ENCODE measurements at places on chromosomes 1 and 21.
A peak's percentile ranks its signal among the peaks of the same experiment; 100 is the strongest.

DNA sequence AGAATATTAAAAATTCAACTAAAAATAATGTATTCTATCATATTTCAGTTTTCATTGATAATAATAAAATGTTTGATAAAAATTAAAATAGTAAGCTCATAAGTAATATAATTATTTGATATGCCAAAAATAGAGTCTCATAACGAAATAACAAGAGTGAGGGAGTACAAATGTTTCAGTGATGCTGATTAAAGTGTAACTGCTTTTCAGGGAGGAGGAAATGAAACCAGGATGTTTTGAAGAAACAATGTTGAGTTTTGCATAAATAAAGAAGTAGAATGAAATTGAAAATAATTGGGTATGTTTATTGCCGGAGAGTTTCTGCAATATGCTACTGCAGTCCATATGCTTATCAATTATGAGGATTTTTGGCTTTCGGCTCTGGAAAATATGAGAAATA lies 1159.8 kb upstream of the ADGRL2 start:
- DNase-seq: no peak

GRCh38 chr21:29649406-29649814 lies 290.4 kb downstream of the GRIK1 start:
- DNase-seq: no peak

DNA sequence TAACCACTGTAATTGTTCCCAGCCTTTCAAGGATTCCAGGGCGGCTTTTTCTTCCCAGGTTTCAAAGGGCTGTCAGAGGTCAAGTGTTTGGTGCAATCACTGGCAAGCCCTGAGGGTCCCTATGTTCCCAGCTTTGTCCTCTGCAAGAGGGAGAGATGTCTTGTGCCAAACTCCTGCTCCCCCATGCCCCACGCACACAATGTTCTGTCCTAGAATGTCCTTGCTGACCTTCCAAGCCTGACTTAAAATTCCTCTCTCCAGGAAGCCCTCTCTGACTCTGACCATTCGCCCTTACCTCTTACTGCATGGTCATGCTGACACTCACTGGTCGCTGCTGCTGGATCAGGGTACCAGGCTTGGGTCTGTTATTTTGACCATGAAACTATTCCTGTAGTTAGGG lies 152.5 kb upstream of the KCND3 start:
- DNase-seq: no peak

GRCh38 chr1:46370214-46370633 lies 23.9 kb upstream of the FAAH start:
- DNase-seq: no peak

- DNase-seq: no peak
Observed at GRCh38 chr1:98398649-98399048, 262.9 kb upstream of the SNX7 start.

DNA sequence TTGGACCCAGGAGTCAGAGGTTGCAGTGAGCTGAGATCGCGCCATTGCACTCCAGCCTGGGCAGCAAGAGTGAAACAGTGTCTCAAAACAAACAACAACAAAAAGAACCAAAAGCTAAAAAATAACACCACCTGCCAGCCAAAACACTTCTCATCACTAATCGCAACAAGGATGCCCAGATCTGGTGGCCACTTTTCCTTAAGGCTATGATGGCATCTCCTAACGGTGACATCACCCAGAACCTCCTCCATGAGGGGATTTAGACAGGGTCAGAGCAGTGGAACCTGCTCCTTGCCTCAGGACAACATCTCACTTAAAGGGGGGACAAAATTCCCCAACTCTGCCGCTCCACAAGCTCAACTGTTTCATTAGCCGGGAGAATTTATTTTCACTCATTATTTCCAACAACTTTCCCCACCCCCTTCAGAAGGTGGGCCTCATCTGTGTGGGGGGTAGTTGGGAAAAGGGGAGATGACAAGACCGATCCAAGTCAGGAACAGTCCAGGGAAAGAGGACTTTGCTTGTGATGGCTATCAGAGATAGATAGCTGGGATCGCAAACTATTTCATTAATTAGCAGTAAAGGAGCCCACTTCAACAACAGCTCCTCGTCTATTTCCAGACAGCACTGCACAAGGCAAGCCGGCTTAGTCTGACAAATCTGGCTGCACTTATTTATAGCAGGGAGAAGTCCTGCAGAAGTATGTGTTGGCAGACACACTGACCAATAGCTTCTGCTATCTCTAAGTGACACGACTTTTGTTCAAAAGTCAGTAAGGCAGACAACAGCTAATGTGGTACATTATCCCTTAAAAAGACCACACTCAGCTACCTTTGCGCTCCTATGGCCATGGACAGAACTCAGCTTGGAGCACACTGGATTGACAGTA lies 2.6 kb downstream of the PABPC4 start:
- DNase-seq: no peak

DNA sequence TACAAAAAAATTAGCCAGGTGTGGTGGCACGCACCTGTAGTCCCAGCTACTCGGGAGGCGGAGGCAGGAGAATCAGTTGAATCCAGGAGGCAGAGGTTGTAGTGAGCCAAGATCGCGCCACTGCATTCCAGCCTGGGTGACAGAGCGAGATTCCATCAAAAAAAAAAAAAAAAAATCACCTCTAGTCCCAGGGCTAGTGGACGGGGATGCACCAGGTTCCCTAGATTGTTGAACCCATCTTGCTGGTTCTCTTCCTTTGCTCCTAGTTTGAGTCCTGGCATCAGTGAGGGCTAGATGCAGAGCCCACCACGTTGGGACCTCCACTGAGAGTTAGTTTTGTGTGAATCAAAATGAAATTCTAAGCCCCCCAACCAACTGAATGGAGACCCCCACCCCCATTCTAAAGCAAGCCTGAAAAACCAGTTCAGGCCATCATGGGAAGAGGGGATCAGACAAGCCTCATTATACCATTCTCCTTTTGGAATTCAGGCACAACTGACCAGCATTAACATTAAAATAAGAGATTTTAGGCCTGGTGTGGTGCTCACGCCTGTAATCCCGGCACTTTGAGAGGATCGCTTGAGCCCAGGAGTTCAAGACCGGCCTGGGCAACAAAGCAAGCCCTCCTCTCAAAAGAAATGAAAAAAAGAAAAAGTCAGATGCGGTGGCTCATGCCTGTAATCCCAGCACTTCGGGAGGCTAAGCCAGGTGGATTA lies 17.9 kb upstream of the L1TD1 start:
- DNase-seq: no peak

GRCh38 chr1:169576241-169576934 lies 9.9 kb downstream of the F5 start:
- DNase-seq: no peak

- DNase-seq: no peak
Observed at GRCh38 chr1:163836481-163836880, 514.7 kb downstream of the NUF2 start.

DNA sequence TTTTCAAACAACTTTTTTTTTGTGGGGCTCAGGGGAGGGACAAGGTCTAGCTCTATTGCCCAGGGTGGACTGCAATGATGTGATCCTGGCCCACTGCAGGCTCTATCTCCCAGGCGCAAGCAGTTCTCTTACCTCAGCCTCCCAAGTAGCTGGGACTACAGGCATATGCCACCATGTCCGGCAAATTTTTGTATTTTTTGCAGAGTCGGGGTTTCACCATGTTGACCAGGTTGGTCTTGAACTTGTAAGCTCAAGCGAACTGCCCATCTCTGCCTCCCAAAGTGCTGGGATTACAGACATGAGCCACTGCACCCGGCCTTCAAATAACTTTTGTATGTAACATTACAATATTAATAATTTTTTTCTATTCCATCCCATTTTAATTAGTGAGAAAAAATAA lies 33.0 kb downstream of the RAB3GAP2 start:
- DNase-seq: no peak

DNA sequence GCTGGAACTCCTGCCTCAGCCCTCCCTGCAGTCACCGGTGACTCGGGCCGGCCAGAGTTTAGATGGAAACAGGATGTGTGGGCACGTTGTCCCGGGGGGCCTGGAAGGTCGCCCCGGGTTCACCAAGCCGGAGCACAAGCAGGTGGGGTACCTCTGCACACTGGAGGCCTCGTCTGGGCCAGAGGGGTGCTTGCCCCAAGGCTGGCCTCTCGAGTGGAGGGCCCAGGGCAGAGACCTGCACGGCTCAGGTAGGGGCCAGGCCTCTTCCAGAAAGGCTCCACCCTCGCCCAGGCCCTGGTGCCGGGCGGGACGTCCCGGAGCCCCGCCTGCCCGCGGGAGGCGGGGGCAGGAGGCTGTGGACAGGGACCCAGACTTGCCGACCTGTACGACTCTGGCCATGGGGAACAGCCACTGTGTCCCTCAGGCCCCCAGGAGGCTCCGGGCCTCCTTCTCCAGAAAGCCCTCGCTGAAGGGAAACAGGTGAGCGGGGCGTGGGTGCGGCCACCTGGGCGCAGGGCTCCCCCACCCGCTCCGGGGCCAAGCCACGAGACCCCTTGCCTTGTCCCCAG lies at the start of gene PLEKHN1:
PLEKHN1 (plus strand) TSS at position 348 of the 569 bp plus-strand sequence; CDS start at position 398, 50 bp downstream.
- no peak for DNase-seq

DNA sequence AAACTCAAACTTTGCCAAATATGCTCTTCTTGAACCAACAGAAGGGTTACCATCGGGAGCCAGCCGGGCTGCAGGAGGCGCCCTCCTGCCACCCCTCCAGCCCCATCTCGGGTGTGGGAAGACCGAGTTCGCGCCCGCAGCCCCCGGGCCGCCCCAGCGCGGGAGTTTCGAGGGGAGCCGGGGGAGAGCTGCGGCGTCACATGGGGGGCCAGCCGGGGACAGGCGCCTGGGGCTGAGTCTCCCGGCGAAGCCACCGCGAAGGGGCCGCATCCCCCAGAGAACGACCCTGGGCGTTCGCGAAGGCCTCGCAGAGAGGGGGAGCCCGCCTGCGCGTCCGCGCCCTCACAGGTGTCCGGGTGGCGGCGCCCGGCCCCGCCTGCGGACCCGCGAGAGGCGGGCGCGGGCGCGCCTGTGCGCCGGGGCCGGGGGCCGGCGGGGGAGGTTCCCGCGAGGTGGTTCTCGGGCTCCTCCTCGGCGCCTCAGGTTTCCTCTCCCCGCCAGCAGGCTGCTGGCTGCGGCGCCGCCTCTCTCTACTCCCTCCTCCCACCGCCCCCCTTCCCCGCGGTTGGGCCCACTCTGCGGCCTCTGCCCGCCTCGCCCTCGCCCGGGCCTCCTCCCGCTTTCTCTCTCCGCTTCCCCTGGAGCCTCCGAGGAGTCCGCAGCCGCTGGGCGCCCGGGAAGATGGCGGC lies at the start of gene RAVER2:
RAVER2 (plus strand) TSS at position 584 of the 689 bp plus-strand sequence; CDS start at position 682, 98 bp downstream.
- peak; percentile 93 for DNase-seq

- DNase-seq: no peak
Observed at GRCh38 chr1:59473831-59474230, 176.9 kb downstream of the FGGY start.
